ENCODE measurements at places on chromosomes 1 and 21.

DNA sequence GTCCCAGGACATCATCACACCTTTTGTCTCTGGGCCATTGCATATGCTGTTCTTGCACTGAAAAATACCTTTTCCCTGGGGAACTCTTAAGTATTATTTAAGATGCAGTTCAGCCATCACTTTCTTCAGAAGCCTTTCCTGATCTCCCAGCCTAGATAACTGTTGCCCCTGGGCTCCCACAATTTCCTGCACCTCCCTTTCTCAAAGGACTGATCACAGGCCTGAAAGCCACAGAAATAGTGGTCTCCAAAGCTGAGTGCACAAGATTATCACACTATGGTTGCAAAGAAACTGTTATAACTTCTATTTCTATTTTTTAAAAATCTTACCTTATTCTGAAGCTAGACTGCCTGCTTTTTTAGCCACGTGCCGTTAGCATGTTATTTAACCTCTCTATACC is 2.8 kb upstream of the ZSCAN20 start:
- no peak for DNase-seq

DNA sequence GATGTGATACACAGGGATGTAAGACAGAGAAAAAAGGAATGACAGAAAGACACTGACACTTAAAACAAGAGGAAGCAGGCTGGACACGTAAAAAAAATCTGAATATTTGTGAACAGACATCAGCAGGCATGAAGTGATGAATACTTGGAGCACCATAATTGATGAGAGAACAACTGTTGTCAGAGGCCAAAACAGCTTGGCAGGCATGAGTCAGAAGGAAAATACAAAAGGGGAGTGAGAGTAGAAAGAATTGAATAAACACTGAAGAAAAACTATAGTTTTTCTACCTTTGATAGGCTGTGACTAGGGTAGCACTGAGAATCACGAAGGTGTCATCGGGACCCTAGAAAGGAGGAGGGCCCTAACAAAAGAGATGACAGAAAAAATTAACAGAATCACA is 21.6 kb upstream of the GUCA2A start:
- DNase-seq = no peak

DNA sequence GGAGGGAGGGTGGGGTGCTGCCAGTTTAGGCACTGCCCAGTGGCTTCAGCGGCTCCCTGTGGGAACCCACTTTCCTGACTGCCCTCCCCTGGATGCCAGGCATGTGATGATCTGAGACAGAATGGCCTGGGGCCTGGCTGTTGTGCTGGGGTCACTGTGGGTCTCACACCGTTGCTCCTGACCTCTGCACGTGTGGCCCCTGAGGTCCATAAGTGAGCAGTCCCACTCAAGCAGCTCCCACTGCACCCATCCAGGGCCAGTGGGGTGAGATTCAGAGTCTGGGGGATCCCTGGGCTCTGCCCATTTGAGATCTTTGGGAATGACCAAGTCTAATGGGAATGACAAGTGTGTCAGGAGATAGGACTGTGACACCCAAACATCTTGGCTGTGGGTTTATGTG is 18.0 kb downstream of the PODN start:
- DNase-seq = no peak

DNA sequence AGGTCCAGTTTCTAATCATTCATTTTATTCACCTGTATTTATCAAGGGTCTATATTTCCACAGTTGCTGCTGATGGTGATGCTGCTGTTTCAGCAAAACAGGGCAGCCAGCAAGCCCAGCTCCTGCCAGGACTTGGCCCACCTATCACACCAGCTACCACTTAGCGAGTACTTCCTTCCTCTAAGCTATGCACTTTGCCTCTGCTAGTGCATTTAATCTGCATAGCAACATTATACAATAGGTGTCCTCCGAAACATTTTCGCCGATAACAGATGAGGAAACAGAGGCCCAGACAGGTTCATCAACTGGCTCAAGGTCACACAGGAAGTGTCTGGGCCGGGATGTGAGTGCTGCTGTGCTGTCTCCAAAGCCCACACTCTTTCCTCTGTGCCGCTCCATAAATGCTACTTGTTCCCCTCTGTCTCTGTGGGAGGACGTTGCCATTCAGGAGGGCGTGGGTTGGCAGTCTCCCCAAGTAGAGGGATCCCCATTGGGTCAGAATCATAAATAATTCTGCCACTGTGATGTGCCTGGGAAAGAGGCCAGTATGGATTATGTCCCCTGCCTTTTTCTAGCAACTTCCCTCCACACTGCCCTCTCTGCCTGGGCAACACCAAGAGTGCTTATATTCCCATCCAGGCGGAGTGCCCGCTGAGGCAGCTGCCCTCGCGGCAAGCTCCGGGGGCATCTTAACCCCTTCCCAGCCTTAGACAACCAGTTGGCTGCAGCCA is 9.4 kb upstream of the PLEKHA6 start:
- DNase-seq = no peak

DNA sequence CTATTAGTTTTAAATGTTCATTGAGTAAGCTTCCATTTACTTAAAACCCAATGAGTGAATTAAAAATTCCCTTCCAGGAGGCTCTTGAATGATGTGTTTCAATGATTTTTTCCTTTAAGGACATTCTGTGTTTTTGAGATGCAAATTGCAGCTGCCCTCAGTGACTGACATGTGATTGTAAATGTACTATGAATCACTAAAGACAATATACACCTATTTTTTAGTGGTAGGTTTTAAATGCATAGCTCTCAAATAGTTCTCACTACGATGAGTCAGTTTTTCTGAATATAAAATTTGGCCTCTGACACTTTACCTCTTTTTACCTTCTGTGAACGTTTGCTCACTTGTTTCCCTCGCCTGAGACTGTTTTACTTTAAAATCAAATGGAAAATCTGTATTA is 204.7 kb downstream of the BARHL2 start:
- DNase-seq = no peak

GRCh38 chr1:116494745-116495144 is 76.1 kb downstream of the CD58 start:
- no peak for DNase-seq

DNA sequence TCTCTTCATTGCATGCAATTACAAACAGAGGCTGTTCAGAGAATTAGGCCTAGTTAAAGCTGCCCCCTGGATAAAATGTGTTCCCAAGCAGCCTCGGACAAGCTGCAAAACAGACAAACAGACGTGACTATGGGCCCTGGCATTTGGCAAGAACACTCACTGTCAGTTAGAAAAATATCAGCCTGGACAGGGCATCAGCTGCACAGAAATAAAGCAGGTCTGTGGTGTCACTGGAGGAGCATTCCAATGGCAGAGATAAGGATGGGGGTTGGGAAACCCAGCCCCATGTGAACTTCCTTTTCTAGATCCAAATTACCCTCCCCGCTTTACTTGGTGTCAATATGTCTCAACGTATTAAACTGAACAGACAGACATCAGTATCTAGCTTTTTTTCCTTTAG is 177.1 kb downstream of the GPATCH2 start:
- DNase-seq = no peak

DNA sequence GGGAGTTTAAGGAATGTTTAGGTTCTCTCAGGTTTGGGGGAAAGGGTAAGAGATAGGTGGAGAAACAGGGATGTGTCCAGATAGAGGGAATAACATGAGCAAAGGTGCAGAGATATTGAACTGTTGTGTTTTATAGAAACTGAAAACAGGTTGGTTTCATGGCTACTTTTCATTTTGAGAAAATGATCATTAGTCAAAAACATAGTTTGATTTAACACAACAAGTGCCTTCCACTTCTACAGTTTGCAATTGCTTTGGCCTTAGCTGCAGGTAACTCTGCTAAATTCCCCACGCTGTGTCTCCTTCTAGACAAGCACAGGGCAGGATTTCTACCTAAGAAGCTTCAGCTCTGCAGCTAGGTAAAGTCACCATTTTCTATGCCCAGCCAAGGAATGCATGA is 124.9 kb downstream of the RGS2 start:
- DNase-seq = no peak

GRCh38 chr1:31758823-31759222 is 5.3 kb downstream of the ADGRB2 start:
- no peak for DNase-seq

Measured in central memory CD4-positive, alpha-beta T cell (primary cell).